ENCODE measurements at places on chromosomes 6 and 20. TPM values are rescaled to one million over a fixed set of nuclear protein-coding genes. Genes with fewer than 3 reads are reported as not detected.

The ITPR3 gene
- 18.4 TPM for total RNA-seq

The MYT1 gene
- total RNA-seq, result not detected

The FOXC1 gene
- 3.7 TPM for total RNA-seq

The KCNG1 gene
- not detected for total RNA-seq

The C20orf204 gene
- total RNA-seq, result 1.3 TPM

The PDE7B gene
- 5.1 TPM for total RNA-seq

The SLPI gene
- total RNA-seq, result 310 TPM

The GTSF1L gene
- total RNA-seq, result not detected

The PTK6 gene
- 0.16 TPM for total RNA-seq

The GPR63 gene
- total RNA-seq, result 0.16 TPM

The VSTM2L gene
- total RNA-seq, result 0.33 TPM

The BPIFB6 gene
- not detected for total RNA-seq

The RPS10 gene
- total RNA-seq, result 5,786 TPM

- no peaks in the 10 kb centered on the region for H3K4me1 ChIP-seq
- H3K27me3 ChIP-seq, result peaks cover 14% of the 10 kb centered on the region
- DNase-seq, result no peak
- no peak overlapping the region for H3K27ac ChIP-seq
- no peak overlapping the region for H3K4me3 ChIP-seq
These were observed 189.3 kb downstream of the ERMARD start for GRCh38 chr6:169940481-169941271.

- no peak for DNase-seq
- no peak overlapping the region for H3K27ac ChIP-seq
- no peaks in the 10 kb centered on the region for H3K36me3 ChIP-seq
- H3K4me3 ChIP-seq, result no peak overlapping the region
These were observed 14.7 kb downstream of the SESN1 start for GRCh38 chr6:109079981-109080380.

DNA sequence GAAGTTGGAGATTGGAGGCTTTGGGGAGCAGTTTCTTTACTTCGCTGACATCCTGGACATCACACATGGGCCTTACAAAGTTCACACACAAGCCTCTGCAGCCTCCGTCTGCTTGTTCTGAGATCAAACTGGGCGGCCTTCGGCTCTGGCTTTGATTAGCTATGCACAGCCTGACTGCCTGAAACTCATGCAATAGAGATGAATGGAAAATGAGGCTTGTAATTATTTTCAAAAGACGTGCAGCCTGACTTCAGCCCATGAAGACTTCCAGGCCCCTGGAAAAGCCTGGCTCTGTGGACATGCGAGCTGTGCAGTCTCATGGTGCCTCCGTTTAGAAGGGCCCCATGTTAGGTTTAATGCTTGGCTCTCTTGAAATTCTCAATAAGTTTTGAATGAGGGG is 480.5 kb upstream of the SULF2 start:
- no peaks in the 10 kb centered on the region for H3K27me3 ChIP-seq
- no peak overlapping the region for H3K4me3 ChIP-seq

GRCh38 chr6:26032340-26033084 is 54.7 kb upstream of the HFE start:
- DNase-seq, result no peak
- peak overlapping the region; percentile 46 for H3K4me3 ChIP-seq

DNA sequence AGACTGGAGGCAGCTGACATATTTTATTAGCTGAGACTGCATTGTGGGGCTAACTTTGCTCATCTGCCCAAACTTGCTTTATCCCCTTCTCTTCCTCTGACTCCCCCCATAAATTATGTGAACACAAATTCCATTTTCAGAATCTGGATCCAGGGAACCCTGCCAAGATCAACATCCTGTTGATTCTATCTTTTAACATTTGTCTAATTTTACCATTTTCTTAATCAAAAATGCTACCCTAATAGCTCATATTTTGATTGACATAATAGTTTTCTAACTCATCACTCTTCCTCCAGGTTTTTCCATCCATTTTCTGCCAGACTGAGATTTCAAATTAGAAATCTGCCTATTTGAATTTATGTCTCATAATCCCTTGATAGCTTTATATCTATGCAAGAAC is 184.7 kb upstream of the PRSS16 start:
- no peak for DNase-seq
- H3K4me3 ChIP-seq, result no peak overlapping the region
- no peaks in the 10 kb centered on the region for H3K27me3 ChIP-seq

DNA sequence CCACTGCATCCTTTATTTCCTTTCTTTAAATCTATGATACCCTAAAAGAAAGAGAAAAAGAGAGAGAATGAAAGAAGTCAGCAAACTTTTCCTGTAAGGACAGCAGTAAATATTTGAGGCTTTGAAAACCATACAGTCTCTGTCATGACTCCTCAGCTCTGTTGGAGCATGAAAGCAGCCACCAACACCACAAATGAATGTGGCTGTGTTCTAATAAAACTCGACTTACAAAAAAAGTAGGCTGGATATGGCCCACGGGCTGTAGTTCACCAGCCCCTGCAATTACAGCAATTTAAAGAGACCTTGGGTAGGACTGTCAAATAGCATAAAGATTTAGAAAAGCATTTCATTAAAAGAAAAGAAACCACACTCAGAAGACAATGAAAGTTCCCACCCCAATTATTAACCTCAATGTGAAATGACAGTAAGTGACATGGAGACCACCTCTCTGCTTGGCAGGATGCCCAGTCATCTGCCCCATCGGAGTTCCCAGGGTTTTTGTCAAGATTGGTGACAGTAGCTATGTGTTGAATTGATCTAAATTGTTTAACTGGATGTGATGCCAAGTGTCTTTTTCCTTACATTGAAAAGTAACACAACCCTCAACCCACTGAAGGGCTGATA is 50.9 kb downstream of the TNFRSF21 start:
- no peaks in the 10 kb centered on the region for H3K36me3 ChIP-seq
- no peak overlapping the region for H3K27ac ChIP-seq
- H3K4me3 ChIP-seq, result no peak overlapping the region
- no peak for DNase-seq

- H3K27me3 ChIP-seq, result no peaks in the 10 kb centered on the region
- H3K4me3 ChIP-seq, result no peak overlapping the region
- no peaks in the 10 kb centered on the region for H3K4me1 ChIP-seq
- no peak overlapping the region for H3K27ac ChIP-seq
- no peaks in the 10 kb centered on the region for H3K36me3 ChIP-seq
These were observed 98.6 kb downstream of the KCNQ5 start for GRCh38 chr6:72720464-72720863.

DNA sequence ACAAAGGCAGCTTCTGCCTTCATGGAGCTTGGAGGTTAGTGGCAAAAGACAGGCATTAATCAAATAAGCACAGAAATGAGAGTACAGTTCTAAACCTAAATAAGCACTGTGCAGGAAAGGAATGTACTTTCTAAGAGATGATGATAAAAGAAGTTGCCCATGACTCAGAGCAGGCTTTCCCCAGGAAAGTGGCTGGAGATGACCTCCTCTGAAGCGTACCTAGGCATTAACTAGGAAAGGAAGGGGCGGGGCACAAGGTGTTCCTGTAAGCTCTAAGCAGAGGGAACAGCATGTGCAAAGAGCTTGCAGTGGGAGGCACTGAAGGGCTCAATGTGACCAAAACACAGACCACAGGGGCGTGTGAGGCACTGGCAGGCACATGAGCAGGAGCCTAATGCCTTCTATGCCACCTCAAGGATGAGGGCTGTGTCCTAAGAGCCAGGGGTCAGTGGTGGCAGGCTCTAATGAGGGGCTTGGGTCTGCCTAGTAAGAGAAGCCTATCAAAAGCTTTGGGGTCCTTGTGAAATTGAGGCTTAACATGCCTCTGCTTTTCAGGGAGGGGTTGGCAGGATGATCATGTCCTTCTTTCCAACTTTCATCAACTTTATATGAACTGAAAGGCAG is 4.9 kb downstream of the SSTR4 start:
- H3K4me1 ChIP-seq, result no peaks in the 10 kb centered on the region
- no peak overlapping the region for H3K4me3 ChIP-seq
- peaks cover 26% of the 10 kb centered on the region for H3K27me3 ChIP-seq
- no peak for DNase-seq
- H3K27ac ChIP-seq, result no peak overlapping the region

DNA sequence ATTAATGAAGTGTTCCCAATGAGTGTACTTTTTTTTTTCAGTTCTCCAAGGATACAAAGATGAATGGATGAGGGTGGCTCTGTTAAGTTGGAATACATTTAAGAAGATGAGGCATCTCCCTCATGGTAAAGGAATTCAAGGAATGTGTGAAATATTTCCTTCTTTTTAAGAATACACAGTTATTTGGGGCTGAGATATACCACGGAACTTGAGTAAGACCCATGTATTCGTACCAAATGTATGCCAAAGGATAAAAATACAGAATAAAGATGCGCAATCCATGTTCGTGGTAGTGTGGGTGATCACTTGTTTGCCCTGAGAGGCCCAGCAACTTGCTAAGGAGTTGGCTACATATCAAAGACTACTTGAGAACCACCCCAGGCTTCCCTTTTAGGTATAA is 164.2 kb upstream of the TCF21 start:
- H3K4me1 ChIP-seq, result no peaks in the 10 kb centered on the region
- no peak for DNase-seq
- H3K27me3 ChIP-seq, result no peaks in the 10 kb centered on the region
- no peaks in the 10 kb centered on the region for H3K36me3 ChIP-seq
- no peak overlapping the region for H3K4me3 ChIP-seq

GRCh38 chr20:33679758-33680485 is 5.7 kb upstream of the NECAB3 start:
- H3K27me3 ChIP-seq, result no peaks in the 10 kb centered on the region
- no peak overlapping the region for H3K4me3 ChIP-seq
- DNase-seq, result no peak
- H3K27ac ChIP-seq, result no peak overlapping the region

- H3K4me1 ChIP-seq, result no peaks in the 10 kb centered on the region
- H3K36me3 ChIP-seq, result no peaks in the 10 kb centered on the region
- no peaks in the 10 kb centered on the region for H3K27me3 ChIP-seq
- H3K27ac ChIP-seq, result no peak overlapping the region
These were observed 2.9 kb upstream of the CALHM6 start for GRCh38 chr6:116458264-116458663.

DNA sequence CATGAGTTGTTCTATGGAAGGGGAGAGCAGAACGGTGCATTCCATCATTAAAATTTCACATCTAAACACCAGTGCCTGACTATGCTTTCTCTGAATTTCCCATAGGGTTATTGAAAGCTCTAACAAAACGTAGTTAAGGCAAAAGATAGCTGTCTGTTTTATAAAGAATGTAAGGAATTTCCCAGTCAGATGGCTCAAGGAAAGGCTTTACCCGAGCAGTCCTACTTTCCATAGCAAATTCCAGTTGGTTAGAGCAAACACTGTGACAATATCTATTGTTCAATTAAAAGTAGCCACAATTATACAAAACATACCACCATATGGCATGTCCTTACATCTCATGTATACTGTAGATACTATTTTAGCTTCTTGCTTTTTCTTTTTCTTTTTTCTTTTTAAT is 1059.5 kb upstream of the FLRT3 start:
- H3K27me3 ChIP-seq, result no peaks in the 10 kb centered on the region
- H3K4me1 ChIP-seq, result no peaks in the 10 kb centered on the region
- no peak overlapping the region for H3K27ac ChIP-seq
- DNase-seq, result no peak

GRCh38 chr6:168355716-168356522 is 36.3 kb upstream of the DACT2 start:
- no peak overlapping the region for H3K27ac ChIP-seq
- H3K4me3 ChIP-seq, result no peak overlapping the region
- H3K36me3 ChIP-seq, result no peaks in the 10 kb centered on the region
- no peaks in the 10 kb centered on the region for H3K4me1 ChIP-seq

DNA sequence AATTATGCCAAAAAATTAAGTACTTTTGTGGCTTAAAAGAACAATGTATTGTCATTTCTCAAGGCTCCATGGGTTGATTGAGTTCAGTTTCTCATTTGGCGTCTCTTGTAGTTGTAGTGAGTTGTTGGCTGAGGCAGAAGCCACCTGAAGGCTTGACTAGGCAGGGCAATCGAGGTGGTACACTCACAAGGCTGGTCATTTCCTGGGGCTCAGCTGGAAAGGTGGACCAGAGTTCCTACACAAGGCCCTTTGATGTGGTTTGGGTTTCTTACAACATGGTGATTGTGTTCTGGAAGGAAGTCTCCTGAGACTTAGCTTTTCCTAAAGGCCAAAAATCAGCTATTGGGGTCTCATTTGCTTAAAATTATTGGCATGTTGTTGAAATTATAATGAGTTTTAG is 22.6 kb downstream of the MAS1 start:
- H3K4me3 ChIP-seq, result no peak overlapping the region
- H3K4me1 ChIP-seq, result no peaks in the 10 kb centered on the region
- peaks cover 11% of the 10 kb centered on the region for H3K27me3 ChIP-seq
- H3K36me3 ChIP-seq, result no peaks in the 10 kb centered on the region

DNA sequence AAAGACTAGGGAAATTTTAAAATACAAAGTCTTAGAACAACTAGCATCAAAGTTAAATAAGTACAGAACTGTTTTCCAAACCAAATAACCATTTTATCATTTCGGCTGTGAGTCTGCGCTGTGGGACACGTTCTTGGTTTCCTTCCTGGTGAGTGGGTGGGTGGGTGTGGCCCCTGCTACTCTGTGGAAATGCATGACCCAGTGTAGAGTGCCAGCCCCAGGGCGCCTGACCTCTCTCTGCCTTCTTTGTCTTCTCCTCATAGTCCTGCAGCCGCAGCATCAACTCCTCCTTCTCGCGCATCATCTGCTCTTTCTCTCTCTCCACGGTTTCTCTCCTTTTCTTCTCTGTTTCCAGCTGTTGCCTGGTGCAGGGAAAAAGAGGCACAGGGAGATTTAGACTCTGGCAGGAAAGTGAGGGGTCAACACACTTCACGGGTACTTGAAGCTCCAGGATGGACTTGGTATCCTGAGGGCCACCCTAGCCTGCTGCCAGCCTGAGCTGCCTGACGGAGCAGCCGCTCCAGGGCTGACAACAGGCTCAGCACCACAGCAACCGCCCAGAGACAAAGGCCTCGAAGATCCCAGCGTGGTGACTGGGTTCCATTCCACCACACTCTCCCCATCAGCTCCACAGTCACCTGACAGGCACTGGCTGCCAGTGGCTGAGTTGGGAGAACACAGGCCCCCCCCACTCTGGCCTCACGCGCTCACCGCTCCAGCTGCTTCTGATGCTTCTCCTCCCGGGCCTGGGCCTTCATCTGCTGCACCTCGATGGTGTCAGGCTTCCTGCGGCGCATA is 48.4 kb downstream of the EZR start:
- no peaks in the 10 kb centered on the region for H3K27me3 ChIP-seq
- H3K4me3 ChIP-seq, result no peak overlapping the region
- H3K36me3 ChIP-seq, result peaks cover 1% of the 10 kb centered on the region
- H3K4me1 ChIP-seq, result no peaks in the 10 kb centered on the region
- DNase-seq, result no peak

DNA sequence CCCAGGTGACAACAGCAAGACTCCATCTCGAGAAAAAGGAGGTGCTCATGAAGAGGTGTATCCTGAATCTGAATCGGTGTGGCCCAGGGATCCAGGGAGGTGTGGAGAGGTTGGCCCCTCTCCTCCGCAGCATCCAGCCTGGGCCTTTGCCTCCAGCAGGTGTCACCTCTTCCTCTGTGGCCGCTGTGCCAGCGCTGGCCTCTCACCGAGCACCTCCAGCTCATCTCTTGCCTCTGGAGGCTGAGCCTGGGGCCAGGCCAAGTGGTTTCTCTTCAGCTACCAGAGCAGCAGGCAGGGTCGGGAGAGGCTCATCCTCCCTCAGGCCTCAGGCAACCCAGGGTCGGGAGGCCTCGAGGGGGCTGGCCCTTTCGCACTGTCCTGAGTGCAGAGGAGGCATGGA is 1.2 kb upstream of the COL20A1 start:
- H3K36me3 ChIP-seq, result no peaks in the 10 kb centered on the region
- no peaks in the 10 kb centered on the region for H3K4me1 ChIP-seq
- H3K4me3 ChIP-seq, result no peak overlapping the region
- no peak for DNase-seq

- H3K27me3 ChIP-seq, result no peaks in the 10 kb centered on the region
- peaks cover 6% of the 10 kb centered on the region for H3K4me1 ChIP-seq
- H3K27ac ChIP-seq, result peak within 1 kb of the TSS; percentile 98
- no peaks in the 10 kb centered on the region for H3K36me3 ChIP-seq
- DNase-seq, result peak; percentile 79
- H3K4me3 ChIP-seq, result peak within 1 kb of the TSS; percentile 82
These were observed at the start of gene AIG1 for GRCh38 chr6:143060806-143061596. AIG1 (plus strand) TSS chr6:143060889; CDS start chr6:143060926, 37 bp downstream.
